Stimulated activated memory B cell treated with anti-CD40 and anti-IgM and Interleukin-4, amounts not matched to agents 10 μg/mL and 1 μg/mL and 100 μg/mL, for 72 hours (primary cell): ENCODE measurements at places on chromosomes 5 and 9.
A peak's percentile ranks its signal among the peaks of the same experiment; 100 is the strongest.

GRCh38 chr9:116380496-116380995 is 227.0 kb downstream of the PAPPA start:
- ATAC-seq = no peak
- no peaks in the 10 kb centered on the region for H3K36me3 ChIP-seq
- H3K4me1 ChIP-seq = peaks cover 6% of the 10 kb centered on the region
- no peak overlapping the region for H3K27ac ChIP-seq

GRCh38 chr5:95699337-95699736 is 16.5 kb upstream of the SPATA9 start:
- H3K4me1 ChIP-seq = no peaks in the 10 kb centered on the region
- no peak for ATAC-seq
- no peaks in the 10 kb centered on the region for H3K36me3 ChIP-seq
- no peak overlapping the region for H3K27ac ChIP-seq
- H3K27me3 ChIP-seq = no peaks in the 10 kb centered on the region

DNA sequence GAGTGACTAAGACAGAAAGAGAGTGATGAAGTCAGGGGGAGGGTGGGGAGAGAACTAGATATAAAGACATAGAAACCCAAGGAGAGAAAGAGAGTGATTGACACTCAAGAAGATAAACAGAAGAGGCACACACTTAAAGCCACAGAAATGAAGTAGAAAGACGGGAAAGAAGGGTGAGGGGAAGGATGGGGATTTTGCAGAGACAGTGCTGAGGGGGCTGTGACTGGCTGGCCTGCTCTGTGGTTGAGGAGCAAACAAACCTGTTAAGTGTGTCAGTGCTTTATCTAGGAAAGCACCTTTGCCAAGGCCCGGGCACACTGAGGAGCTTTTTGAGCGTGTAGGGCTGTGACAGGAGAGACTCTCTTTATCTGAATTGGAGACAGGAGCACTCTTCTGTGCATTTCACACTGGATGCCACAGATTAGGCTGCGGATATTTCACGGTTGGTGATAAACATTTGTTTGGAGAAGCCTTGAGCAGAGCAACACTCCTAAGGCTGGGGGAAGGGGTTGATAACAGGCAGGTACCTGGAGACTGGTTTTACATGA is 109.1 kb downstream of the DOCK2 start:
- H3K27me3 ChIP-seq = no peaks in the 10 kb centered on the region
- H3K36me3 ChIP-seq = peaks cover 73% of the 10 kb centered on the region
- no peak overlapping the region for H3K4me3 ChIP-seq
- ATAC-seq = no peak
- H3K27ac ChIP-seq = peak overlapping the region; percentile 53
- peaks cover 20% of the 10 kb centered on the region for H3K4me1 ChIP-seq

- ATAC-seq = peak; percentile 52
- H3K36me3 ChIP-seq = no peaks in the 10 kb centered on the region
- H3K27ac ChIP-seq = peak overlapping the region; percentile 59
- peaks cover 42% of the 10 kb centered on the region for H3K4me1 ChIP-seq
Measured at GRCh38 chr5:150065886-150066285, 20.5 kb downstream of the CSF1R start.

GRCh38 chr9:135328485-135329417 is 150.8 kb upstream of the PPP1R26 start:
- H3K4me3 ChIP-seq = no peak overlapping the region
- no peaks in the 10 kb centered on the region for H3K36me3 ChIP-seq
- H3K27ac ChIP-seq = no peak overlapping the region
- ATAC-seq = peak; percentile 5
- H3K4me1 ChIP-seq = no peaks in the 10 kb centered on the region
- peaks cover 16% of the 10 kb centered on the region for H3K27me3 ChIP-seq

- H3K36me3 ChIP-seq = no peaks in the 10 kb centered on the region
- H3K27me3 ChIP-seq = no peaks in the 10 kb centered on the region
- peak overlapping the region; percentile 54 for H3K27ac ChIP-seq
- peaks cover 20% of the 10 kb centered on the region for H3K4me1 ChIP-seq
- no peak for ATAC-seq
Measured at GRCh38 chr9:70566066-70566465, 151.6 kb upstream of the KLF9 start.

GRCh38 chr5:178515776-178516503 is 74.3 kb downstream of the COL23A1 start:
- H3K36me3 ChIP-seq = peaks cover 5% of the 10 kb centered on the region
- no peak overlapping the region for H3K27ac ChIP-seq
- no peaks in the 10 kb centered on the region for H3K4me1 ChIP-seq
- H3K27me3 ChIP-seq = peaks cover 54% of the 10 kb centered on the region
- peak; percentile 38 for ATAC-seq

- ATAC-seq = no peak
- no peaks in the 10 kb centered on the region for H3K27me3 ChIP-seq
- no peaks in the 10 kb centered on the region for H3K4me1 ChIP-seq
- no peak overlapping the region for H3K27ac ChIP-seq
Measured at GRCh38 chr9:32954642-32955041, 46.8 kb downstream of the APTX start.

- peaks cover 58% of the 10 kb centered on the region for H3K36me3 ChIP-seq
- H3K4me1 ChIP-seq = peaks cover 9% of the 10 kb centered on the region
- no peak overlapping the region for H3K27ac ChIP-seq
Measured at GRCh38 chr5:172945151-172945550, 14.1 kb upstream of the RPL26L1 start.

GRCh38 chr5:59597690-59598546 is 295.6 kb downstream of the PDE4D start:
- H3K4me3 ChIP-seq = no peak overlapping the region
- peak overlapping the region; percentile 46 for H3K27ac ChIP-seq
- no peaks in the 10 kb centered on the region for H3K36me3 ChIP-seq
- H3K27me3 ChIP-seq = no peaks in the 10 kb centered on the region
- H3K4me1 ChIP-seq = peaks cover 41% of the 10 kb centered on the region

DNA sequence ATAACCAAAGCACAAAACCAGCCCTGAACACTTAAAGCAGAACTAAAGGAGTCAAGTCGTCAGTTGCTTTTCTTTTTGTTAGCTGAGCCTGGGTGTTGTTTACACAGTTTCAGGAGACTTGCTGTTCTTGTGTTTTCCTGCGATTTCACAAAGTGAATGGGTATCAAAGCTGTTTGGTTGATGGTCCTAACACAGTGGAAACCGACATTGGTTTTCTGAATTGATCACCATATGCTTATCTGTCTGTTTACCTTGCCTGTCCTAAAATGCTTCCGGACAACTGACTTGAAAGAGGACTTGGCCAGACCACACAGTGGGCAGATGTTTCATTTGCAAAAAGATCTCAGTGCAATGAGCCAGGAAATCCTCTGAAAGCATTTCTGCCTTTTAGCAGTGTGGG is 676.4 kb downstream of the PRELID2 start:
- ATAC-seq = no peak
- H3K36me3 ChIP-seq = no peaks in the 10 kb centered on the region
- no peak overlapping the region for H3K4me3 ChIP-seq
- H3K4me1 ChIP-seq = no peaks in the 10 kb centered on the region

GRCh38 chr5:22053195-22053594 is 799.9 kb downstream of the CDH12 start:
- no peaks in the 10 kb centered on the region for H3K27me3 ChIP-seq
- no peak overlapping the region for H3K27ac ChIP-seq
- no peaks in the 10 kb centered on the region for H3K4me1 ChIP-seq
- no peak for ATAC-seq
- no peaks in the 10 kb centered on the region for H3K36me3 ChIP-seq
- H3K4me3 ChIP-seq = no peak overlapping the region

DNA sequence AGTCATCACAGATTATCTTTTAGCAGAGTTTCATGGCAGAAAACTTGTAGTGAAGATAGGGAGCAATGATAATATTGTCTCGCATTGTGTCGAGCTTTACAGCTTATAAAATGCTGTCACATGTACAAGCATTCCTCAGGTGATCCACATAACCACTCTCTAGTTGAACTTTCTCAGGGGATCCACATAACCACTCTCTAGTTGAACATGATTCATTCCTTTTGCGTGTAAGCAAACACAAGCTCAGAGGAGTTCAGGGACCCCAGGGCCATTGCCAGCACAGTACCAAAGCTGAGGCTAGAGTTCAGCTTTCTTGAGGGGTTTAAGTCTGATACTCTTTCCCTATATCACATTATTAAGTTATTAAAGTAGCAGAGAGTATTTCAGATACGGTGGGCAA is 86.7 kb downstream of the CDH6 start:
- no peaks in the 10 kb centered on the region for H3K4me1 ChIP-seq
- no peak overlapping the region for H3K27ac ChIP-seq
- no peak overlapping the region for H3K4me3 ChIP-seq
- H3K27me3 ChIP-seq = no peaks in the 10 kb centered on the region
- no peaks in the 10 kb centered on the region for H3K36me3 ChIP-seq
- ATAC-seq = no peak

GRCh38 chr5:98770209-98770910 is 3.1 kb upstream of the RGMB start:
- no peaks in the 10 kb centered on the region for H3K36me3 ChIP-seq
- peak overlapping the region; percentile 64 for H3K27ac ChIP-seq
- H3K27me3 ChIP-seq = peaks cover 19% of the 10 kb centered on the region
- peak overlapping the region; percentile 88 for H3K4me3 ChIP-seq
- peaks cover 57% of the 10 kb centered on the region for H3K4me1 ChIP-seq

DNA sequence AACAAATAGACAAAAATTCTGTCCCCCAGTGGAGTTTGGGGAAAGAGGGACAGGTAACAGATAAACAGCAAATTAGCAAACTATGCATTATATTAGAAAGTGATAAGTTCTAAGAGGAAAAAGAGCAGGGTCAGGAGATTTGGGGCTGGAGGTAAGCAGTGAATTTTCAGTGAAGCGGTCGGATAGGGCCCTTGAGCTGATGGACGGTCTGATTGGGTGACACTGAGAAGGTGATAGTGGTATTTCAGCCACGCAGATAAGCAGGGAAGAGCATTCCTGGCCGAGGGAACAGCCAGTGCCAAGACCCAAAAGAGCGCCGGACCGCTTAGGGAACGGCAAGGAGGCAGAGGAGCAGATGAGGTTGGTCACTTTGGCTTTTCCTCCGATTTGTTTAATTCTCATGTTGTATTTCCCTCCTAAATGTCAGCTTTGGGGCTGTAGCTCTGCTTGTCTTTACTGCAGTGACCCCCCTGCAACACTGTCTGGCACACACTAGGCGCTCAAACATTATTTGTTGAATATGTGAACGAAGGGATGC is 1.1 kb upstream of the PTPN3 start:
- H3K36me3 ChIP-seq = no peaks in the 10 kb centered on the region
- peaks cover 8% of the 10 kb centered on the region for H3K4me1 ChIP-seq
- H3K4me3 ChIP-seq = no peak overlapping the region
- H3K27me3 ChIP-seq = peaks cover 77% of the 10 kb centered on the region
- ATAC-seq = no peak
- H3K27ac ChIP-seq = no peak overlapping the region

- no peaks in the 10 kb centered on the region for H3K27me3 ChIP-seq
- peak; percentile 67 for ATAC-seq
- H3K36me3 ChIP-seq = no peaks in the 10 kb centered on the region
- H3K27ac ChIP-seq = no peak overlapping the region
Measured at GRCh38 chr5:66814146-66814991, 218.2 kb downstream of the MAST4 start.

DNA sequence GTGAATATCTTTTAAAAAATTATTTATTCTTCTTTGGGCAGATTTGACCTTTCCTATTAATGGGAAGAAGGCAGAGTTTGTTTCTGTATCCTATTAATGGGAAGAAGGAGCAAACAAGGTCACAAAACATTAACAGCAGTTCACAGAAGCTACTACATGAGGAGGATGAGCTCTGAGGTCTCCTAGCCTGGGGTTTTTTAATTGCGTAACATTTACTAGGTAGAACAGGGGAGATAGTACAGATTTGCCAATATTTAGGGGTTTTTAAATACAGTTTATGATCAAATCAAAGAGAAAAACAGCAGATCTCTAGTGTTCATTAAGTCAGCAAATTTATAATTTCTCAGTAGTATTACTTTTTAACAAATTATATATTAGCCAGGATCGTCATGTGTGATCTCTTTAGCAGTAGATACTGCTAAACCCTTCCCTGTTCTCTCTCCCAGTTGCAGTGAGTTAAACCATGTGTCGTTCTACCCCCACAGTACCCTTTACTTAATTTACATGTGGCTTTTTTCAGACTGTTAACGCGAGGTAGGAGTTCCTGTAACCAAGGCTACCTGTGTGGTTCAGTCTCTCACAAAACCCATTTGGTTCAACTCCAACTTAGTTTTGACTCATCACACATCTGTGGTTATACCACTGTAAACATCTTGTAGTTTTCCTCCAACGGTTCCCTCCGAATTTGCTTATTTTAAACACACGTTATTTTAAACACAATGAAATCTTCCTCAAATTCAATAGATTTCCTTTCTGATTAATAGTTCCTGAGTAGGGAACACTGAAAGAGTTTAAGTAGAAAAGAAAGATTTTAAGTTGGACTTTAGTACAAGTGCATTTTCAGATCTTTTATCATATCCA is 13.3 kb downstream of the SLC25A46 start:
- ATAC-seq = peak; percentile 98
- no peaks in the 10 kb centered on the region for H3K27me3 ChIP-seq
- H3K27ac ChIP-seq = peak overlapping the region; percentile 78
- peak overlapping the region; percentile 13 for H3K4me3 ChIP-seq

DNA sequence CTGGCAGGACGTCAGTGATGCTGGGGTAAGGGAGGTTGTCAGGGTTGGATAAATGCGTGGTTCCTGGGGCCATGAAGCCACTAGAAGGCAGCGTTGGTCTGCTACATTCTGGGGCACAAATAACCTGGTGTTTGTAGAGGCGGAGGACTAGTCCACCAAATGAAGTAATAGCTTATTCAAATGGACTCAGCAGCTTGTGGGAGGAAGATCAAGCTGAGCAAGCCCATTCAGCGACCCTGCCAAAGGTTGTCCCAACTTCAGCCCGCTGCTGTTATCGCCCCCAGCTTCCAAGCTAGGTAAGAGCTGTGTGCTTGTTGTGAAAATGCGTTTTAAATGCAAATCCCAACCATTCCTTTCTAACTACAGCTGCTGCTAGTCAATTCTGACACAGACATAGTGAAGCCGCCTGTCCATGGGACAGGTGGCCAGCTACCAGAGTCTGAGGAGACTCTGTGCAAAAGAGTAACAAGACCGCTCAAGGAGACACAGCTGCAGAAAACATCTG is 7.6 kb upstream of the FAM240B start:
- H3K27me3 ChIP-seq = peaks cover 10% of the 10 kb centered on the region
- no peaks in the 10 kb centered on the region for H3K36me3 ChIP-seq
- no peak for ATAC-seq
- H3K27ac ChIP-seq = no peak overlapping the region

DNA sequence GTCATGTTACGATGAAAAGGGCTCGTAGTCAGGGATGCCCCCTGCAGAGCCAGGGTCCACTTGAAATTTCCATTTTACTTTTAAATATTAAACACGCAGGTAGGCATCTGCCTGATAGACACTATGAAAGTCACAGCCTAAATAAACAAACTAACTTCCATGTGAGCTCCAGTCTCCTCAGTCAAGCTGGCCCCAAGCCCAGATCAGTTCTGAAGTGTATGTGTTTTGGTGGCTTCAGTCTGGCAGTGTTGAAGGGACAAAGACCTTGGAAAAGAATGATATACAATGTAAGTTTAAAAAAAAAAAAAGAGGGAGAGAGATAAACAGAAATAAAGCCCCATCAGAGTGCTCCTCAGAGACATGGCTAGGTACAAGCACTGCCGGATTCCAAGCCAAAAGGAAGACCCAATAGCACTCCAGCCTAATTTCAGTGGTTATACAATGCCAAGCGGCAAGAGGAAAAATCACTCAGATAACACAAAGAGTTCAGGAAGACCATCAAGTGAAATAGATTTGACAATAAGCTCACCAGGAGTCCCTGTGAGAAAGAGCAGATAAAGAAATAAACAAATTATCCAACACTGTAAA is 181.0 kb downstream of the BNC2 start:
- H3K27ac ChIP-seq = no peak overlapping the region
- H3K27me3 ChIP-seq = no peaks in the 10 kb centered on the region
- H3K4me1 ChIP-seq = no peaks in the 10 kb centered on the region
- ATAC-seq = no peak
- H3K4me3 ChIP-seq = no peak overlapping the region
- no peaks in the 10 kb centered on the region for H3K36me3 ChIP-seq

GRCh38 chr9:91629718-91630117 is 206.1 kb upstream of the NFIL3 start:
- H3K36me3 ChIP-seq = no peaks in the 10 kb centered on the region
- ATAC-seq = no peak
- peaks cover 74% of the 10 kb centered on the region for H3K27me3 ChIP-seq
- H3K27ac ChIP-seq = no peak overlapping the region
- no peaks in the 10 kb centered on the region for H3K4me1 ChIP-seq
